ENCODE measurements at places on chromosomes 11 and 22.
A peak's percentile ranks its signal among the peaks of the same experiment; 100 is the strongest.

- no peak for DNase-seq
Measured at GRCh38 chr22:46815896-46816731, 53.7 kb downstream of the TBC1D22A start.

DNA sequence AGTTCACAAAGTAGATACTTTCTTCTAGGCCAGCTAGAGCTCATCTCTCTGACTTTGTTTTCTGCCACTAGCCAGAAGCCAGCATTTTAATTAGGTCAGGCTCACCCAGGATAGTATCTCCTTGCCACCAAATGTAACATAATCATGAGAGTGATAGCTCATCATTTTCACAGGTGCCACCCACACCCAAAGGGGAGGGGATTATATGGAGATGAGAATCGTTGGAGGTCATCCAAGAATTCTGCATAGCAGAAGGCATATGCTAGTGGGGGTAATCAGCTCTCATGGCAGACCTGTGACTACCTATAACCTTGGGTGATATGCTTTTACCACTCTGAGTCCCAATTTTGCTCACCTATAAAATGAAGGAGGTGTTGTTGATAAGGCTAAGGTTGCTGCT is 523.0 kb downstream of the METTL15 start:
- no peak for DNase-seq

DNA sequence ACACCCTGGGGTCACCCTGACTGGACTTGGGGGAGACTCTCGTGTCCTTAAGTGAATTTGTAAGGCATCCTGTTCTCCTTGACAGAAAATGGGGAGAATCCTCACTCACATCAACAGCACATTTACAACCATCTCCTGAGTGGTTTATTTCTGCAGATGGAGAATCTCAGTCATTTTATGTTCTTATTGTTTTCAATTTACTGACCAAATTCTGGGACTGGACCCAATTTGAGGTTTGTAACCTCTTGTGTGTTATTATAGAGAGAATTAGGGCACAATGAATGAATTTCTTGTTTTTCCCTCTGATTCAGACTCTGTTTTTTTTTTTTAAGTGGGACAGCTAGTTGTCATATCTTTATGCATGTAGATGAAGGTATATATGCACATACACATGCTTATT is 104.9 kb downstream of the ADAMTS15 start:
- no peak for DNase-seq

DNA sequence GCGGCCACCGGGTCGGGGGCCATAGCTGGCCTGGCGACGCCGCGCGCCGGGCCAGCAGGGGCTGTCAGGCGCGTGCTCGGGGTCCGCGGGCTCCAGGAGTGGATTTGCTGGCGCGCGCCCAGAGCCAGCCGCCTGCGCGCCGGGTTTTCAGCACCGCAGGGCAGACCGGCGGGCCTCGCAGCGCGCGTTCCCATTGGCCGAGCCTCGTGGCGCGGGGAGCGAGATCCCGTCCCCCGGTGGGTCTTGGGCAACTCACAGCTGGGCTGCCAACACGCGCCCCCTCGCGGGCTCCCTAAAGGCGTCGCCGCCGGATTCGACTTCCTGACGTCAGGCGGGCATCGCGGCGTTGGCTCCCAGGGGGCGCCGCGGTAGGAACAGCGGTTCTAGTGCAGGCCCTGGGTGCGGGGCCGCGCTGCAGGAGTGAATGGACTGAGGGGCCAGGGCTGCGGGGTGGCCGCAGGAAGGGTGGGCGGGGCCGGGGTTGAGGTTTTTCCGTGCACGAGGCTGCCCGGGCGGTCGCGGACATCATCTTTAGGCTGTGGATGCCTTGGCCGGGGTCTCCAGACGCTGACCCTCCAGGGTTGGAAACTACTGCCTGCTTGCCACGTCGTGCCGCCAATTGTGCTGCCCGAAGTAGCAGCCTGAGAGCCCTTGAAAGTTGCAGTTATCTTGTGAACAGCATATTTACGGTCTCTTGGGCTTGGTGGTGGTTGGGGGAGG is at the start of gene FADS1:
Gene FADS1, minus strand, starts transcription at position 268 of the 720 bp plus-strand sequence. Its CDS starts 74 bp downstream, at position 194.
- peak; percentile 67 for DNase-seq

GRCh38 chr22:49810363-49811019 is 17.2 kb downstream of the BRD1 start:
- no peak for DNase-seq

DNA sequence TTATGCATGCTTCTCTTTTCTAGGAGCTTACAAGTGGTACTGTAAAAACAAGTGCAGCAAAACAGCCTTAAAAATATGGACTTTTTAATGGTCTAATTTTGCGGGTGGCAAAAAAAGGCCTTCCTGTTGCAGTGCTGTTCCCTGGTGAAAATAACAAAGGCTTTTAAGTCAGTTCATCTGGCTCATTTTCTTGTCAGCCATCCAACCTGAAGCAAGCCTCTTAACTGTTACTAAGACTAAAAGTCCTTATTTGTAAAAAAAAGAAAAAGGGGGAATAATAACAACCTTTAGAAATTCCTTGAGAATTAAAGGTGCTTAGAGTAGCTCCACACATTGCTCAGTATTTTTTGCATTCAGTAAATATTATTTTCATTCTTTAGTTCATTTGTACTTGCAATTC is 200.5 kb upstream of the CHORDC1 start:
- DNase-seq = no peak

- no peak for DNase-seq
Measured at GRCh38 chr22:21921729-21922128, 30.9 kb downstream of the PPM1F start.

DNA sequence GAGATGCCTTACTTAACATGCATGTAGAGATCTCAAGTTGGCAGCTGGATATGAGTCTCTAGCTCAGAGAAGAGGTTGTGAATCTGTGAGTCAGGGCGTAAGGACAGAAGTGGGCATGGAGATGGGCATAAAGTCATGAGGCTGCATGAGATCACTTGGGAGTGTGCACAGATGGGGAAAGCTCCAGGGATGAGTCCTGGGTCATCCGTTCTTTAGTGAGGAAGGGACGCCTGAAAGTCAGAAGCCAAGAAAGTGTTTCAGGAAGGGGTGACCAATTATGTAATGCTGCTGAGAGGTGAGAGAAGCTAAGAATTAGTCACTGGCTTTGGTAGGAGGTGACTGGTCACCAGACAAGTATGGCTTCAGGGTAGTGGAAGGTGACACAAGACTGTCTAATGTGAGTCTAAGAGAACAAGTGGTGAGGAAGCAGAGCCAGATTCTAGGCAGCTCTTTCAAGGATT is 6.7 kb downstream of the ACP2 start:
- DNase-seq = no peak
